ENCODE measurements at places on chromosomes 11 and 22. TPM values are rescaled to one million over a fixed set of nuclear protein-coding genes. Genes with fewer than 3 reads are reported as not detected.

DNA sequence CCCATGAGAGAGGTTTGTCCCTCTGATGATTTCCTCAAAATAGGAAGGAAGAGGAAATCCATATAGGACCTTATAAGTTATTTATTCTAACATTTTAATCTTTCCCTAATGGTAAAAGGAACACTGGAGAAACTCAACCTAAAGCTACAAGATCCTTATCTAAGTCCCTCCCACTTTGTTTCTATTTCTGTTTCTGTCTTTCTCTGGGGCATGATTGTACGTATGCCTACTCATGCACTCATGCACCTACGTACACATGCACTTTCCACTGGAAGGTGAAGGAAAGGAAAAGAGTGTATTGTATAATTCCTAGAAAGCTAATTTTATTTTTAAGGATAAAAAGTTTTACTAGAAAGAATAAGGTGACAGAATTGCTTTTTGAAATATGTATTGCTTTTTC, 125.0 kb downstream of the RAB38 start:
- DNase-seq: no peak

SLN gene
- 8,637 TPM for total RNA-seq

GRCh38 chr11:75502138-75502537, 23.6 kb downstream of the GDPD5 start:
- DNase-seq: no peak

DEUP1 gene
- total RNA-seq: not detected

DNA sequence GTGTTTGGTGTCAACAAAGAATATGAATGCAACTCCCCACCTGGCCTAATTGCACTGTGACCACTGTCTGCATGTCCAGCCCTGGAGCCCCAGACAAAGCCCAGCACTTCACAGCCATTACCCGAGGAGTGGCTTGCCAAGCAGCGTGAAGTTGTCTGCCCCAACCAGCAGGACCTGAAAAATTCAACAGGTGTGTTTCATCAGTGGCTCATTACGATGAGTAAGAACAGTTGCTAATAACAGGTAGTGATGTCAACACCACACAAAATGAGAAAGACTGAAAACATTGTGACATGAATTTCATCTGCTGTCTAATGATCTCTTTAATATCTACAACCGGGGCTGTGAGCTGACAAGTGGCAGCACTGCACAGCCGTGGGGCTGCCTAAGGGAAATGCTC, 10.3 kb downstream of the MRPL21 start:
- no peak for DNase-seq

- peak; percentile 61 for DNase-seq
Observed at GRCh38 chr11:2724653-2725367, 25.0 kb upstream of the KCNQ1OT1 start.

GRCh38 chr11:69403556-69404215, 77.8 kb upstream of the LINC01488 start:
- DNase-seq: no peak

DNA sequence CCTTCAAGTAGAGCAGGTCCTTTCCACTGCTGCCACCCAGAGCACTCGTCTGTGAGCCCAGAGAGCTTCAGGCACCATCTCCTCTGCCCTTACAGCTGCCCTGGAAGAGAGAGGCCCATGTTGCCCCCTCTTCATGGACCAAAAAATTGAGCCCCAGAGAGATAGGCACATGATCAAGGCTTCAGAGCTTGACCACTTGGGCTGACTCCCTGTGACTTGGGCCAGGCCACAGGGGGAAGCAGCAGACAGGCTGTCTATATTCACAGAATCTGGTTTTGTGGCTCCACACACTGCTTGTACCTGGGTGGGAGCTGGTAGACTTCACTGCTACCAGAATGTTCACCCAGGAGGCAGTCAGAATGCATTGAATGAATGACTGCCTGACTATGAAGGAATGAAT, 58.2 kb downstream of the SMIM38 start:
- DNase-seq: no peak

LARGE2 gene
- not detected for total RNA-seq

OR8G5 gene
- total RNA-seq: not detected

CAPRIN1 gene
- 70.3 TPM for total RNA-seq

DNA sequence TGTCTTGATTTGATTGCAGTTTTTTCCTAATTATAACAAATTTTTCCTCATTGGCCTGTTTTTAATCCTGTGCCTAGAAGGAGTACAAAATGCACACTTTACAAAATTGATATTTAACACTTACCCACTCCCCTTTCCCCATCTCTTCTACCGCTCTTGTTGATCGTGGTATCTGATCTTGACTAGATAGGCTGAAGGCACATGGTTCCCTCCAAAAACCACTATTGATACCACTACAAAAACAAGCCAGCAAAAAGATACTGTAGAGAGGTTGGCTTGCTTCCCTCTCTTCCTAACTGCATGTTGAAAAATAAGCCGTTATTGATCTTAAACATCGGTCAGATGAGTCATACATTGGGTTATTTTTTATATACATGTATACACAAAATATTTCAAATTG, 14.6 kb upstream of the ZNF143 start:
- no peak for DNase-seq
